ENCODE measurements at places on chromosomes 1 and 21.

DNA sequence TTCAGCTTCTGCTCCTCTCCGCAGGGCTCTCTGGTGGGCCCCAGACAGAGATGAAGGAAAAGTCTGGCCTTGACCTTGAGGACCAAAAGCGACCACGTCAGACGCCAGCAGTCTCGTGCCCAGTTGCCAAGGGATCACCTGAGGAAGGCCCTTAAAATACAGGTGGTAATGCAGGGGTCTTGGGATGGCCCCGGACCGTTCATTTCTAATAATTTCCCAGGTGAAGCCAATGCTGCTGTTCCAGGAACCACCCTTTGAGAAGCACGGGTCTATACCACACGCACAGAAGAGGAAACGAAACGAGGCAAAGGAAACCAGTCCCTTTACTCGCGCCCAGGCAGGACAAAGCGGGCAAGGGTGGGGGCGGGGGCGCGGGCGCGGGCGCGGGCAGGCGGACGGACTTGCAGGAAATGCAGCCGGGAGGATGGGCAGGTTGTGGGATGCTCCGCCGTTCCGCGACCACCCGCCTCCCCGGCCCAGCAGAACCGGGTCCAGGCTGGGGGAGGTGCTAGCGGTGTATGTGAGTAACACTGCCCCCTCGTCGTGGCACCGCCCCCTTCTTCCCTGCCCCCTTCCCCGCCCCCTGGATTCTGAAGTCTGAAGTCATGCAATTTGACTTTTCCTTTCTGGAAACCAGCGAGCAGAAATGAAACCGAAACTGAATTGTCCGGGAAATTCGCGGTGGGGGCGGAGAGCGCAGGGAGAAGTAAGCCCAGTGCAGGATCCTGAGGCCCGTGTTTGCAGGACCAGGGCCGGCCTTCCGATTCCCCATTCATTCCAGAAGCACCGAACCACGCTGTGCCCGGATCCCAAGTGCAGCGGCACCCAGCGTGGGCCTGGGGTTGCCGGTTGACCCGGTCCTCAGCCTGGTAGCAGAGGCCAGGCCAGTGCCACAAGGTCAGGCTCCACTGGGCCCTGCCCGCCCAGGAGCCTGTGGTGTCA, 5.8 kb upstream of the MX1 start:
- DNase-seq: peak; percentile 76

- peak; percentile 20 for DNase-seq
Measured at GRCh38 chr1:2204415-2205190, 10.0 kb upstream of the FAAP20 start.

- DNase-seq: no peak
Measured at GRCh38 chr1:3888301-3888700, 11.8 kb downstream of the C1orf174 start.

- DNase-seq: peak; percentile 47
Measured at GRCh38 chr1:181101581-181102226, 13.2 kb downstream of the IER5 start.

DNA sequence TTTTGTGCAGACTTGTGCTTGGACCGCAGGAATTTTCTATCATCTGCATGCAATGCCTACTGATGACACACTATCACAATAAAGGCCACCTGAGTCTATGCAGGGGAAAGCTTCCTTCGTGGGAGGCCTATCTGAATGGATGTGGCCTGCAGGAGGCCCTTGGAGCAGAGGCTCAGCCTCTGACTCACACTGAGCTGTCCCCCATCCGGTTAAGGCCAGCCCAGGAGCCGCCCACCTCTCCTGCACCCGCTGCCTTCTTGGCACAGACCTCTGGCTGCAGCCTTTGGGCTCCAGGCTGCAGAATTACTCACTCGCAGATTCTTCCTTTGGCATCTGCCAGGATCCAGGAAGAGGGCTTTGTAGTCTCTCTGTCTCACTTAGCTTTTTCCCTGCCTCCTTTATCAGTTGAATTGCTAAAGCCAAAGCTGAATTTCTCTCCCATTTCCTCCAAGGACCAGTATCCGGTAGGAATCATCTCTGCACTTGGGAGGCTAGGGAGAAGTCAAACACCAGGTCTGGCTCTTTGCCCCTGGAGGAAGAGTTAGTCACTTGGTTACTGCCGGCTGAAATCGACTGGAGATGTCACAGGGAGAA, 65.1 kb upstream of the JUN start:
- no peak for DNase-seq

- no peak for DNase-seq
Measured at GRCh38 chr21:44927259-44927586, 6.5 kb upstream of the ITGB2 start.

- no peak for DNase-seq
Measured at GRCh38 chr1:41696381-41696780, 211.9 kb upstream of the EDN2 start.

- no peak for DNase-seq
Measured at GRCh38 chr21:46268371-46268770, 17.0 kb downstream of the MCM3AP start.

DNA sequence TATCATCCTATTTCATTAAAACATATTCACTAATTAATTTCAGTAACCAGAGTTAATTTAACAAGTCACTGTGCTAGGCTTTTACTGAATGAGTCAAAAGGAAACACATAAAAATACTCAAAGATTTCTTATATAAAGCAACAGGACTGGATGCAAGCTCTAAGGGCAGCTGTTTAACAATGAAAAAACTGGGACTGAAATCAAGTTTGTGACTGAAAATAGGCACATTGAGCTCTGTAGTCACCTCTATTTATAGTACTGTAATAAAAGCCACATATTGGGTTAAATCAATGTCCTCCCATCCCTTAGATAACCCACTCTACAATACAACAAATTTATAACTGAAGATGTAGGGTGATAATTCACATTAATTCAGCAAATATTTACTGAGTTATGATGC, 52.4 kb downstream of the SMYD3 start:
- DNase-seq: no peak

DNA sequence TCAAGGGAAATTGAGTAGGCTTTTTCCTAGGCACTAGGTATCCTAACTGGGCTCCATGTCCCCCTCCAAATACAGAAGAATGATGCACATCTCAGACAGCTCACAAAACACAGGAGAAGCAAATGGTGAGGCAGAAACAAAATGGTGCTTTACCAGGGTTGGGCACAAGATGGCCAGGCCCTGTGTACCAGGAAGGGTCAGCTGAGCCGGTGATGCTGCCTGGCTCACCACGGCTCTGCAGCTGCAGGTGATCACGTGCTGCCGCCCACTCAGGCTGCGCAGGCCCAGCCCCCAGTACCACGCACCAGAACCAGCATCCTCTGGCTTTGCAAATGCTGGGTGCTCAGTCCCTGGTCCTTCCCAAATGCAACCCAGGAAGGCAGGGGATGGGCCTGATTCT, 993 bp upstream of the DSCAM start:
- DNase-seq: peak; percentile 43

- no peak for DNase-seq
Measured at GRCh38 chr1:66980745-66981367, 56.1 kb downstream of the MIER1 start.

DNA sequence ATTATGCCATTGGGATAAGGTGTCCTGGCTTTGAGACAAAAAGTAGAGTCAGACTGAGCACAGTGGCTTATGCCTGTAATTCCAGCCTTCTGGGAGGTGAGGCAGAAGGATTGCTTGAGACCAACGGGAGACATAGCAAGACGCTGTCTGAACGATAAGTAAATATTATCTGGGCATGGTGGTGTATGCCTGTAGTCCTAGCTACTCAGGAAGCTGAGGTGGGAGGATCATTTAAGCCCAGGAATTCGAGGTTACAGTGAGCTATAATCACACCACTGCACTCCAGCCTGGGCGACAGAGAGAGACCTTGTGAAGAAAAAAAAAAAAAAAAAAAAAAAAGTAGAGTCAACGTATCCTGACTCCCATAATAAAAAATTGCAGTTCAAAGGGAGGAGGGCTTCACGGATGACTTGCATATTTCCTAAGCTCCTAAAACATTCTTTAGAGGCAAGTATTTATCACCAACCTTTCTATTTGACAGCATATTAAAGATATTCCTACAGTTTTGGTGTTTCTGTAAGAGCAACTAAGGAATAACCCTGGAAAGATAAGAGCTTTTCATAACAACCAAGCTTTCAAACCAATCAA, 141.2 kb downstream of the SLC44A5 start:
- no peak for DNase-seq

DNA sequence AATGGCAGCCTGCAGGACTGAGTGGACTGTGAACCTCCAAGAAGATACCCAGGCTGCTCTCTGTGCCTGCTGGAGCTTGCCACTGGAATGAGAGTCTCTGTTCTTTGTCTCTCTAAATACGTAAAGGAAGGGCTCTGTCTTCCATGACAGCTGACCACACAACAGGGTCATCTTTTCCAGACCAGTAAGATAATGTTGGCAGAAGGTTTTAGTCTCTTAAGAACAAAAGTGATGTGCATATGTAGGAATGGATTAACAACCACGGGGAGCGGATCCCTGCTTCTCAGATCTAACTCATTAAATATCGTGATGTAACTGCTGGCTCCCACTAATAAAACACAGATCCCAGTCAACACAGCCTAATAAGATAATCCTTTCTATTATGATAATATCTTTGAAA, 67.5 kb downstream of the MAP10 start:
- no peak for DNase-seq

GRCh38 chr1:89908672-89909436, 86.1 kb upstream of the ZNF326 start:
- no peak for DNase-seq

DNA sequence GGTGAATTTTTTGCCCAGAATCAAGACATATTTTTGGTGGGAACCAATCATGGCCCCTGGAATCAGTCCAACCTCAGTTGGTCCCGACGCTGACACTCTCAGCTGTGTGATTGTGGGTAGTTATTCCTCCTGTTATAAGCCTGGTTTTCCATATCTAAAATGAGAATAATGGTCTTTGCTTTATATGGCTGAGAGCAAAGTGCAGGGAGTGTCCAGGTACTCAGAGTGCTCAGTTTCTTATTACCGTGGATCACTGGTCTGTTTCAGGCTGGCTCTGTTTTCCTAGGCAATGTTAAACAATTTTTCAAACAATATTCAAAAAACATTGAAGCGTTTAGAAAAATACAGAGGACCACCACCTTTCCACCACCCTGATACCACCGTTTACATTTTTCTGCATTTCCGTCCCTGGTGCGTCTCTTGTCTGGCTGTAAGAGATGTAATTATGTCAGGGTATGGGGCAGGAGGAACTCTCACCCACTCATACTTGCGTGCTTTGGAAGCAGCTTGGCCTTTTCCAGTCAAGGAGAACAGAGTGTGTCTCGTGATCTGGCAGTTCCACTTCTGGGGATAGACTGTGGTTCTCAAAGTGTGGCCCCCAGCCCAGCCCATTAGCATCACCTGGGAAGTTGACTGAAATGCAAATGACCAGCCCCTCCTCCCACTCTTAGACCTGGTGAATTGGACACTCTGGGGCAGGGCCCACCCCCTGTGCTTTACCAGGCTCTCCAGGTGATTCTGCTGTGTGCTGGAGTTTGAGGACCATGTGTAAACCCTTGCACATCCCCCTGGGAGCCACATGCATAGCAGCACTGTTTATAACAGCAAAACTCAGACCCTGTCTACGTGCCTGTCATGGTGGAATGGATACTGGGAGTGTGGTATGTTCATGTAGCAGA, 6.8 kb downstream of the MX1 start:
- DNase-seq: peak; percentile 22

DNA sequence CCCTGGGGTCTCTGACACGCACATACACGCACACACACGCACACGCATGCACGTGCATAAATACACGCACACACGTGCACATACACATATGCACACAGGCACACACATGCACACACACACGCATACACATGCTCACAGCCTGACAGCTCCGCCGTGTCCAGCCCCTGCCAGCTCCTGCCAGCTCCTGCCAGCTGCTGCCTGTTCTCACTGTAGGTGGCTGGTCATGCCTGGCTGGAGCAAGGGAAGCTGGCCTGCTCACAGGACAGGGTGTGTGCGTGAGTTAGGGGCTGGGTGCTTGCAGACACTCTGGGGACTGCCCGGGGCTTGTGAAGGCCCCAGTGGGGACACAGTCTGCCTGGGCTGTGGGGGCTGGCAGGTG, 4.9 kb downstream of the PLCH2 start:
- DNase-seq: peak; percentile 83

DNA sequence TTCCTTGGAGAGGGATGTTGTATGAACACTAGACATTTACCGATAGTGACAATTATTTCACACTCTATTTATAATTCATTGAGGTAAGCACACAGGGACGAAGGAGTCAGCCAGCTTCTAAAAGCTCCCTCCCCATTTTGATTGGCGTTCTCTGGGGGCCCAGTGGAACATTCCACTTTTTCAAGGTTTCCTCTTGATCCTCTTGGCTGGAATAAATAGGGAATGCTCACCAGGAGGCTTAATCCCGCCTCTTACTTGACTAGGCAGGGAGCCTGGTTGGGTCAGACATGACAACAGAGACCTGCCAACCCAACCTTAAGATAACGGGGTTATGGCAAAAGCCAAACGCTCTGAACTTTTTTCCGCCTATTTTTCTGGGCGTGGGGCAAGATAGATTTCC, 974 bp downstream of the ACTN2 start:
- no peak for DNase-seq

DNA sequence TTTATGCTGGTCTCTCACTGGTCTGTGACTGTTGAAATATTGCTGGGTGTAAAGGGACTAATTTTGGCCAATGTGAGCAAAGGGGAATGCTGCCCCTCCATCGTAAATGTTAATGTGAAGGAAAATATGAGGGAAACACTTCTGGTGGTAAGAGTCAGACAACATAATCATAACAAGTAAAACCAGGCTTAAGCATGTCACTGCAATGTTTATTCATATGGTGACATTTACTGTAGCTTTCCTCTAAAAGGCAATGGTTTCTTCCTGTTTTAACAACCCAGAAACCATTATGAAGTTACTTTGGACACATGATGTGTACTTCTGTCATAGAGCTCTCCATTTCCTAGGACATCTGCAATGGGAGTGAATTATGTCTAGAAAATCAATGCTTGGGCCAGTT, 358.0 kb downstream of the LMO4 start:
- no peak for DNase-seq

GRCh38 chr1:193658691-193659090, 472.3 kb upstream of the B3GALT2 start:
- no peak for DNase-seq

DNA sequence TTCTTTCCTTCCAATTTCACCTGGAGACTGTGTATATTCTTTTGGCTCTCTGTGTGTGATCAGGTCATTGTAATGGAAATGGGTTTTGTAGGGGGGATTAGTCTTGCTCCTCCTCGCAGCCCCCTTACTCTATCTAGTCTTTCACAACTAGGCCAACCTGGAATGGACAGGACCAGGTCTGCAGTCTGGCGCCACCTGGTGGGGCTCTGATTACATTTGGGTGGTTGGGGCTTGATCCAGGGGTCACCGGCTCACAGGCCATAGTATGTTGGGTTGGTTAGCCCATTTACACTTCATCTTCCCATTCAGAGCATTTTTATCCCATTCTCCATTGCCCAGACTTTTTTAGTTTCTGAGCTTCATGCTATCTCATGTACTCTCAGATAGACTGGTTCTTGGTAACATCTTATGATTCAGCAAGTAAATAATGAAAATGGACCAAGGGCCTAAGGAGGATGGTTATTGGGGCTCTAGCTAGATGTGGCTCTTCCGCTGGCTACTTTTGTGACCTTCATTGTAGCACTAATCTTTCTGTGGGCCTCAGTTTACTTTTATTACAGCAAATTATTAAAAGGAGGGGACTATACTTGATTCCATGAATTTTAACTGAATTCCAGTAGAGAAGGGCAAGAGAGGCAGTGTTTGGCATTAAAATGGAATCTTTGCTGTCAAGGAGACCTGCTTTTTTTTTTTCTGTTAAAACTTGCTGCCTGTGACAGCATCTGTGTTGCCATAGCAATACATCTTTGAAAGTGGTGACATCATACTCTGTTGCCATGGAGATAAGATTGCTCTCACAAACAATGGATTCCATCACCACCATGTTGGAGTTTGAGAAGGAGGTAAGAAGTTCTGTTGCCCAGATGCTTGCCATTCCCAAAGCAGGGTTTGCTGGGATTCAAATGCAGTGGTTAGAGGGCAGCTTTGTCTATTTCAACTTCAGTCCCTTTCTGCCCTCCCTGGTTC, 150.1 kb downstream of the PLXNA2 start:
- DNase-seq: no peak

Measured in DMS79 treated with DMSO at 0.1 percent for 48 hours (cell line).